Nucleus accumbens (tissue), 56 donors: ENCODE measurements at places on chromosomes 3 and 15.

- DNase-seq: no peak
Measured at GRCh38 chr3:19473971-19474580, 325.8 kb downstream of the KCNH8 start.

- DNase-seq: no peak
Measured at GRCh38 chr15:36344887-36345286, 234.5 kb upstream of the CDIN1 start.

DNA sequence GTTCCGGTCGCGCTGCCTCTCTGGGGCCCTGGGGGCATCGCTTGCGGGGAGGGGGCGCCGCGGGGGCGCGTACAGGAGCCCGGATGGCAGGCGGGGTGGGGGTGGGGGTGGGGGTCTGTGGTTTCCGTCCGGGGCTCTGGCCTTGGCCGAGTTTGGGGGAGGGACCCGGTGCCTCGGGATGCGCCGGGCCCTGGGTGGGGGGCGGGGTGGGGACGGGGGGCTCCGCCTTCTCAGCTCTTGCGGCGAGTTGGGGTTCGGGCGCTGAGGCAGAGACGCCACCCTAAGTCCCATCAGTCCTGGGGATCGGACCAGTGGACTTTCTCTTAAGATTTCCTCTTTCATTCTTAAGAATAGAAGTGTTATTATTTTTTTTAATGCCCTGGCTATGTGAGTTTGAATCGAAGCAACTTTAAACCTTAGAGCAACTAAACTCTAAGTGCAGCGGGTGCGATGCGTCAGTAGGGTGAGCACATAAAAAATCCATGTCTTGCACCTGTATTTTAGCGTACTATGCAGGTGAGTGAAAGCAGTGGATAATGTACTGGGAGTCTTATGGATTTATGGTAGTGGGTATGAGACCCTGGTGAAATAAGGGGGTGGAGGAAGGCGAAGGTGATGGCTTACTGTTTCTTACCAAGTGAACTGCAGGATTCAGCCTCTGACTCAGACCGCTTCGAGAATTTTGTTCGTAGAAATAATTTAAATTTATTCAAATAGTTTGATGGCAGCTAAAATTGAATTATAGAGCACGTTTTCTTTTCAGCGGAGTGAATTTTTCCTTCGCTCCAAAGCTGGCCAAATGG, 762 bp downstream of the CTNNB1 start:
- DNase-seq: peak; percentile 27

- DNase-seq: no peak
Measured at GRCh38 chr3:130748467-130748861, 1.8 kb upstream of the PIK3R4 start.

DNA sequence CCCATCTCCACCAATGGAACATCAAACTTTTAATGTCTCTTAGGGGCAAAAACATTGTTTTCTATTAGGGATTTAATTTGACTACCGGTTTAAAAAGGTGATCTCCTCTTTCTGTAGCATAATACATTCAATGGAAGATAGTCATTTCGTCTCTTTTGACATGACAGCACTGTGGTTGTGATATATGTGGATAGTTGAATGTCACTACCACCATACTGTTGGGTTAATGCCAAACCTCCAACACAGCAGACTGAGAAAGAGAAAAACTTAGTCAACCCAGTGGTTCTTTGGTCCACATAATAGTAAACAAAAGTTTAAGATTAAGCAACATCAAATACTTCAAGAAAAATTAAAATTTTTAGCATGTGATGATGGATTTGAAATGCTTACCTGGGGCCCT, 530.4 kb downstream of the AGBL1 start:
- DNase-seq: no peak
